ENCODE measurements at places on chromosomes 1 and 21. TPM values are rescaled to one million over a fixed set of nuclear protein-coding genes. Genes with fewer than 3 reads are reported as not detected.

GRCh38 chr1:149977345-149977744 is 33.2 kb downstream of the OTUD7B start:
- DNase-seq: no peak

- peak; percentile 81 for DNase-seq
Measured at GRCh38 chr21:38804789-38805327, 871 bp upstream of the ETS2 start.

DNA sequence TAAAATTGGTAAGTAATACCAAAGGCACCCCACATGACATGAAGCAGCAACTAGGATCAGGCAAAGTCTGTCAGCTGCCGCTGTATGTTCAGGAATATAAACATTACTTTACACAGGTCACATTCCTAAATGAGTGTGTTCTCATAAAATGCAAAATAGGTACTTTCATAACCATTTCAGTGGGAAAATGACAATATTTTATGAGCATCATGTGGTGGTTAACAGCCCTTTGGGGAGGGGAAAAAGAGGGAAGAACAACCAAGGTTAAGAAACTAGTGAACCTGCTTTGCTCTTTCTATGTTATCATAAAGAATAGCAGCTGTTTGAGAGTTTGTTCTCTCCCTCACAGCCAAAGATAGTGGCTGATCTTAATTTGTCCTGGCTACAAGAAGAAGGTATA is 105.4 kb upstream of the LBR start:
- no peak for DNase-seq

The LEFTY1 gene
- 0.44 TPM for total RNA-seq

DNA sequence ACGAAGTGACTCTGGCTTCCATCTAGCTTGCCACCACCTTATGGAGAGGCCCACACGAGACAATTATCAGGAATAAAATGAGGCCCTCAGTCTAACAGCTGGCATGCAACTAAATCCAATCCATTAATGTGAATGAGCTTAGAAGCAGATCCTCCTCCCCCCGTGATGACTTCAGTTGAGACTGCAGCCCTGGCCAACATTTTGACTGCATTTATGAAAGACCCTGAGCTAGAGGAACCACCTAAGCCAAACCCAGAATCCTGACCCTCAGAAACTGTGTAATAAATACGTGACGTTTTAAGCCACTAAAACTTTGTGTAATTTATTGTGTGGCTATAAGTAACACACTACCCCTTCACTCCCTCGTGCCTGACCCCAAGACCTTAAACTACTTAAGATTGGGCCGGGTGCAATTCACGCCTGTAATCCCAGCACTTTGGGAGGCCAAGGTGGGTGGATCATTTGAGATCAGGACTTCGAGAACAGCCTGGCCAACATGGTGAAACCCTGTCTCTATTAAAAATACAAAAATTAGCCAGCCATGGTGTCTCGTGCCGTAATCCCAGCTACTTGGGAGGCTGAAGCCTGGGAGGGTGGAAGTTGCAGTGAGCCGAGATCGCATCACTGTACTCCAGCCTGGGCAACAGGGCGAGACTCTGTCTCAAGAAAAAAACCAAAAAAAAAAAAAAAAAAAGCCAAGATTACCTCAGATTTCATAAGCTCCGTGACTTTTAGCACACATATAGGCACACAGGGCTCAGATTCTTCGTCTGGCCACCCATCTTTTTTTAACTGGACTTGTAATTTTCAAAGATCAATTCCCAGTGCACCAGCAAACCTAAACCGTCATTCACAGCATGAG is 72.5 kb downstream of the ENAH start:
- DNase-seq: peak; percentile 61

The AIRE gene
- total RNA-seq: 0.04 TPM

The MR1 gene
- 6.3 TPM for total RNA-seq

The LCE1B gene
- total RNA-seq: not detected

GRCh38 chr1:6471970-6472368 is 6.0 kb upstream of the TNFRSF25 start:
- DNase-seq: no peak

DNA sequence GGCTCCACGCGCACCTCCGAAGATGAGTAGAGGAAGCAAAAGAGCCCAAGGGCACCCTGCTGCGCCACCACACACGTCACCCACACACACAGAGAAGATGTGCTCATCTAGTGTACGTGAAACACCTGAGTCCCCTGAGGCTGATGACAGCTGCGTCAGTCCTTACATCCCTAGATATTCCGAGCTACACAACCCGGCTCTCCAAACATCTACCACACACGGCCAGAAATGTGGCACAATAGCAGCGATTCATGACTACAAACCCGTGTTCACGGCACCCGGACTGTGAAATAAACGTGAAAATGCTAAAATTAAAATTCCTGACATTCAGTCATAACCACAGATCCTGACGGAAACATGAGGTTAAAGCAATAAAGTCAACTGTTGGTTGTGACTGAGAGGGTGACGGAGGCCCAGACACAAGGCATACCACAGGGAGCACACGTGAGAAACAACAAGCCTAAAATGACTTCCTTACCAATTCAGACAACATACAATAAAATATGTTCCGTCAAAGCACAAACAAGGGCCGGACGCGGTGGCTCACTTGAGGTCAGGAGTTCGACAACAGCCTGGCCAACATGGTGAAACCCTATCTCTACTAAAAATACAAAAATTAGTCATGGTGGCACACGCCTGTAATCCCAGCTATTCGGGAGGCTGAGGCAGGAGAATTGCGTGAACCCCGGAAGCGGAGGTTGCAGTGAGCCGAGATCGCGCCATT is 7.3 kb downstream of the SSU72 start:
- DNase-seq: no peak

DNA sequence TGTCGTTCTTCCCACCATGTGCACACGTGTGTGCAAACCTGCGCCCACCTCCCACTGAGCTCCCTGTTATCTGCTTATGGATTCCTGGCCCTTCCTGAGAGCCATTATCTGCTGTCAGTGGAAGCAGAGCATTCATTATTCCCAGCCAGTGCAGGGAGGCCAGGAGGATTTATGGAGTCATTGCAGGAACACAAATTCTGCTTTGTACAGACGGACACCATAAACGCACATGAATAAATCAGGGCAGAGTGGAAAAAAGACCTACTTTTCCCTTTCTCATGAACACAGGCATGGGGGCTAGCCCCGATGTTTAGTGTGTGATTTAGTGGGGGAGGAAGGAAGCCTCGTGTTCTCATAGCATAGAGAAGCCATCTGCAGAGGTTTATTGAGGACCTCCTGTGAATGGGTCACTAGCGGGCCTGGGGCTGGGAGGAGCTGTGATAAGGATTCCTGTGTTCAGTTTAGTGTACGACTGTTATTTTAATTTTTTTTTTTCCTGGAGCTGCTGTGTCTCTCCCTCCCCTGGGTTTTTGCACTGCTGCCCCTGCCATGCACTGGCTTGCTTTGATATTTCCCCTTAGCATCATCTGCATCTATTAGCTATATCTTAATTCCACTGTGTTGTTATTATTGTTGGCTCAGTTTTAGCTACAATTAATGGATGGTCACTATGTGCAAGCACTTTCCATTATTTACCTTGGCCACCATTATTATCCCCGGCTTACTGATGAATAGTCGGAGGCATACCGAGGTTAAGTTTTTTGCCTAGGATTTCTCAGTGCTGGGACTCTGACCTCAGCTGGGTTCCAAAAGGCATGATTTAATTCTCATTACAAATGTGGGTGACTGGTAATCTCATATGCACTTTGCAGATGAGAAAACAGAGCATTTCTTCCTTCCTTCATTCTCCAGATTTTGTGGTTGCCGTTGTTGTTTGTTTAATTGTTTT is 33.0 kb downstream of the HUNK start:
- DNase-seq: no peak

DNA sequence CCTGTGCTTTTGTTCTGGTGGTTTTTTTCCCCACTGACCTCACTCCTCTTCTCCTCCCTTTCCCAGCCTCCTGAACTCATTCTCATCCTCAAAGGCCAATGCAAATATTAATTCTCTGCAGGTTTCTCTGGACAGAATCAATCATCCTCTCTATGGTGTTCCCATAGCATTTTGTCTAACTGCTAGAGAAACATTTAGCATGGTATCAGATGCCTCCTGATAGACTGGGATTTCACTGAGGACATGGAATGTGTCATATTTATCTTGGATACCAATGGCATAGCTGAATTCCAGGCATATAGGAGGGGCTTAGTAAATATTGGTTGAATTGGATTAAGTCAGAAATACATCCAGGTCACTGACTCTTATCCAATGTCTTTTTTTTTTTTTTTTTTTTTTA is 46.1 kb upstream of the SRP9 start:
- DNase-seq: no peak

The HIVEP3 gene
- total RNA-seq: 0.93 TPM

GRCh38 chr1:201072149-201072548 is 40.1 kb downstream of the CACNA1S start:
- no peak for DNase-seq

- no peak for DNase-seq
Measured at GRCh38 chr1:167638064-167638463, 8.0 kb downstream of the RCSD1 start.

DNA sequence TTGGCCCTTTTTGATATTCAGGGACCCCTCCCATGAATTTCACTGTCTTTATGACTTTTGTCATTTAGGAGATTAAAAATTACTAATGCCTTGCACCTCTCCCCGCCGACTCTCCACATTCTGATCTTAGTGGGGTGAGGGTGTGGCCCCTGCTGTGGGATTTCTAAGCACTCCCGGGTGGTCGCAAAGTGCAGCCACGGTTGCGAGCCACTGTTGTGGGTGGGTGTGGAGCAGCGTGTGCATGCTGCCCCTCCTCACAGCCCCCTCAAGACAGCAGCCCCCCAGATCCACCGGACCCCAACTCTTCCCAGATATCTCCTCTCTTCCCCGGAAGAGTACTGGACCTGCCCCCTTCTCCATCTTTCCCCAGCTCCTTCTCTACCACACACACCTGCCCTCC is 66.6 kb upstream of the EFHD2 start:
- DNase-seq: no peak

The EVA1C gene
- 1.6 TPM for total RNA-seq

DNA sequence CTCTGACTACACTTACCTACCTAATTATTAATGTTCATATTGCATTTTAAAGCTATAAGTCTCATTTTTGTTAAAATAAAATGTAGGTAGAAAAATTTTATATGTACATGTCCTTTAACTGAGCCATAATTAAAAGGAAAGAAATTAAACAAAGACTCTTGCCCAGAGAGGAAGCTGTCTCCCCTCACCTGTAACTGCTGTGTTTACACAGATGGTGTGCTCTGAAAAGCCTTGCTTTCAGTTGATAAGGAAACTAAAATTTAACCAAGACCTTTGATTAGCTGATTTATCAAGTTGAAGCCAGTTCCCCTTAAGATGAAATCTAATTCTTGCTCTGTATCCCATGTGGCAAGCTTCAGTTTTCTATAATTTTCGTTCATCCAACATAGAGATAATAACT is 213.5 kb downstream of the LYPLAL1 start:
- no peak for DNase-seq

DNA sequence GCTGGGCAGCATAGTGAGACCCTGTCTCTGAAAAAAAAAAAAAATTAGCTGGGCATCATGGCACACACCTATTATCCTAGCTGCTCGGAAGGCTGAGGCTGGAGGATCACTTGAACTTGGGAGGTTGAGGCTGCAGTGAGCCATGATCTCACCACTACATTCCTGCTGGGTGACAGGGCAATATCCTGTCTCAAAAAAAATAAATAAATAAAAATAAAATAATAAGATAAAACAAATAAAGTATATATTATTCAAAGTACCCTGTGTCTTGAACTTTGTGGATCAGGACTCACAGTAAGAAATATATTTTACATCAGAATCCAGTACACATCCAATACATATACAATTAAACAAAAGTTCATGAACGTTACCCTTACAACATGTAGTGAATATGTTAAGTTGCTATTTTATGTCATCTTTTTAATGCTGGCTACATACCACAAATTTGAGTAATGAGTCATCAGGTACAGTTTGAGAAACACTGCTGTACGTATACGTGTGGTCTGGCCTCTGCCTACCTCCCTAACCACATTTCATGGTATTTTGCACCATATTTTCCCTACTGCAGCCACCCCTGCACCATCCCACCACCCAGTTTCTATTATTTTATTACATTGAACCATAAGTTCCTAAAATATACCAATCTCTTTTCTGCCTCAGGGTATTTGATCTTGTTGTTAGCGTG is 4.4 kb downstream of the NME7 start:
- DNase-seq: no peak

GRCh38 chr1:44483089-44483874 is 78.2 kb downstream of the RNF220 start:
- no peak for DNase-seq

The RAB42 gene
- 8.7 TPM for total RNA-seq

The LY9 gene
- total RNA-seq: 0.13 TPM

DNA sequence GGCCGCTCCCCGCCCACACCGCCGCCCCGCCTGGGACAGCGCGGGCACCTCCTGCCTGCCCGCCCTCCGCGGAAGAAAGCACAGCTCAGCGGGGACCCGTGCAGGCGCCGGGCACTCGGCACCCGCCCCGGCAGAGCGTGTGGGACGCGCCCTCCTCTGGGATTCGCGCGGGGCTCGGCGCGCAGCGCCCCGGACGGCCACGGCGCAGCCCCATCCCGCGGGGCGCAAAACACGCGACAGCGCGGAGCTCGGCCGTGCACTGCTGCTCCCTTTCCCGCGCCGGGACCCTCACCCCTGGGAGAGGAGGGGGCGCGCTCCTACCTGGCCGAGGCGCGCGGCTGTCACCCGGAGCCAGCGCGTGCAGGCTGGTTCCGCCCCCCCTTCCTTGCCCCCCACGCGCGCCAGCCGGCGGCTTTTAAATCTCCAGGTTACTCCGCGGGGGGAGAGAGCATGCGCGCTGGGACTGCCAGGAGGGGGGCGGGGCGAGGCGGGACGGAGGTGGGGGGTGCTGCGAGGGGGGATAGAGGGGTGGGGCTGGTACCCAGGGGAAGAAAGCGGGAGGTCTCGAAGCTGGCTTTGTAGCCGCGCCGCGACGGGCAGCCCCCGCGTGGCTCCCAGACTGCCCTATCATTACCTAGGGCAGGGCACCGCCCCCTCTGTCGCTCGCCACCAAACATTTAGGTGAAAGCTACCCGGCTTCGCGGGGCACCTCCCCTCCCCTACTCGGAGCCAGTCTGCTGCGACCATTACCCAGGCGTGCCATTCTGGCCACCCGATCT is at the start of gene SLC45A3:
Gene SLC45A3, minus strand, starts transcription at position 437 of the 779 bp plus-strand sequence. CDS start 15,853 bp downstream, outside the sequence.
- no peak for DNase-seq

- DNase-seq: peak; percentile 87
Measured at GRCh38 chr1:58545591-58546519, 671 bp downstream of the OMA1 start.

The TMEM79 gene
- total RNA-seq: 2.1 TPM

DNA sequence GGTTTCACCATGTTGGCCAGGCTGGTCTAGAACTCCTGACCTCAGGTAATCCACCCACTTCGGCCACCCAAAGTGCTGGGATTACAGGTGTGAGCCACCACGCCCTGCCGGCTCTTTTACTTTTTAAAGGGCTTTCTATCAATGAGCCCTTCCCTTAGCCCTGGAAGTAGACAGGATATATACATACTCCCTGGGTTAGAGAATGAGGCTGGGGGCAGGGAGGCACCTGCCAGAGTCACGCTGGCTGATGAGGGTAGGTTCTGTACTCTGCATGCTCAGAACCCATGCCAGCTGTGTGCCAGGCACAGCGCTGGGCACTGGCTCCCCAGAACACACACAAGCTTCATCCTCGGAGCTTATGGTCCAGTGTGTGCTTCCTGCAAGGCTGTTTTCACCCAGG is 113.6 kb upstream of the IPO9 start:
- DNase-seq: no peak

GRCh38 chr1:45793942-45794604 is 9.3 kb upstream of the MAST2 start:
- DNase-seq: no peak

GRCh38 chr21:24023936-24024335 is 1583.3 kb downstream of the MRPL39 start:
- DNase-seq: peak; percentile 19

All from muscle of leg (tissue), 16 donors.